ENCODE measurements at places on chromosomes 1 and 21.

DNA sequence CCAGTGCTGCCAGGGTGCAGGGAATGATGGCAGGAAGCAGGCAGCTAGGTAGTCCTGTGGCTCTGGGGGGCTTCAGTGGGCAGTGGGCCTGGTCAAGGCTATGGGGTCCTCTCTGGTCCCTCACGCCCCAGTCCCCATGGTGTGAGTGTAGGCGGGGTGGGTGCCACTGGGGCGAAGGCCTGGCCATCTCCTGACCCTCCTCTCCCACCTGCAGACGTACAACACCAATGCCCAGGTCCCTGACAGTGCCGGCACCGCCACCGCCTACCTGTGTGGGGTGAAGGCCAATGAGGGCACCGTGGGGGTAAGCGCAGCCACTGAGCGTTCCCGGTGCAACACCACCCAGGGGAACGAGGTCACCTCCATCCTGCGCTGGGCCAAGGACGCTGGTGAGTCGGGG lies 53.7 kb downstream of the ALPL start:
- no peak for DNase-seq

DNA sequence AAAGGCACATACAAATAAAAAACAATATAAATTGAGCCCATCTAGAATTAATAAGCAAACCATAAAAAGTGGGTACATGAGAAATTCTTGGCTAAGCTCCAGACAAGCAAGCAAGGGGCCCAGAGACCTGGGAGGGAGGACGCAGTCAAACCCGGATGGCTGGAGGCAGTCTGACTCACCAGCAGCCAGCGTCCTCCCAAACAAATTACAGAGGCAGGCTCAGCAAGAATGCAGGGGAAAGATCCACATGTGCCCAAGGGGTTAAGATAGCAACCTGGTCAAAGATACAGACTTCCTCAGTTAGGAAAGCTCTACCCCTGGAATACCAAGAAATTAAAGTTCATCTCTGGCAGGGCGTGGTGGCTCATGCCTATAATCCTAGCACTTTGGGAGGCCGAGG lies 7.4 kb upstream of the TIAM1 start:
- DNase-seq, result no peak

GRCh38 chr1:151585622-151586021 lies 26.2 kb upstream of the SNX27 start:
- no peak for DNase-seq

DNA sequence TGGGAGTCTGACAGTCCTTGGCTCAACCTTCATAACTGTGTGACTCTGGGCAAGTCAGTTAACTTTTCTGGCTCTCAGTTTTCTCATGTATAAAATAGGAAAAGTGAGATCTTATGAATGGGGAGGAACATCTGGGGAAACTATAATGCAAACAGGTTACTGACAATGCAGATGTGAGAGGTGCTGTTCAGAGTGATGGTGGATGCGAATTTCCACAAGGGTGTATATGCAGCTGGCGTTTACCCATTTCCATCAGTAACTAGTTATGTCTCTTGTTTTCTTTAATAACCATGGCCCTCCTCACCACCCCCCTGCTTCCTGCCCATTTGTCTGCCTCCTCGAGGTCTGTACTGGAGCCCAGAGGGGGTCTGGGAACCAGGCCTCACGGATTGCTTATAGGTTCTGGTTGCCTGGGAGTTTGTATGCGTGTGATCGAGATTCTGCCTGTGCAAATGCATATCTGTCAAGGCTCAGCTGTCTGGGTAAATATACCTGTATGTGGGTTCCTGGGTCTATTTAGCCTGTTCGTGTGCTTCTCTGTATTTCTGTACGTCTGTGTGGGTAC lies 44.4 kb downstream of the AHDC1 start:
- no peak for DNase-seq

- no peak for DNase-seq
Observed at GRCh38 chr1:22776035-22776613, 65.5 kb downstream of the EPHB2 start.

DNA sequence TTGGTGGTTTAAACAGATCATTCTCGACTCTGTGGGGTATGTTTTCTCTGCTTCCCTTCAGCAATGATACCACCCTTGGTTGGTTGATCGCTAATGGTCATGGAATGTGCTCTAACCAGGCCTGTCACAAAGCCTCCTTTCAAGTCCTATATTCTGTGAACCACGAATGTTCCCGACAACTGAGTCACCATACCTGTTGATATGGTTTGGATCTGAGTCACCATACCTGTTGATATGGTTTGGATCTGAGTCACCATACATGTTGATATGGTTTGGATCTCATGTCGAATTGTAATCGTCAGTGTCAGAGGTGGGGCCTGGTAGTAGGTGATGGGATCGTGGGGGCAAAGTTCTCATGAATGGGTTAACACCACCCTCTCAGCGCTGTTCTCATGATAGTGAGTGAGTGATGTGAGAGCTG lies 10.2 kb upstream of the CAMK2N1 start:
- DNase-seq, result no peak

- no peak for DNase-seq
Observed at GRCh38 chr1:185816460-185816859, 82.3 kb downstream of the HMCN1 start.

DNA sequence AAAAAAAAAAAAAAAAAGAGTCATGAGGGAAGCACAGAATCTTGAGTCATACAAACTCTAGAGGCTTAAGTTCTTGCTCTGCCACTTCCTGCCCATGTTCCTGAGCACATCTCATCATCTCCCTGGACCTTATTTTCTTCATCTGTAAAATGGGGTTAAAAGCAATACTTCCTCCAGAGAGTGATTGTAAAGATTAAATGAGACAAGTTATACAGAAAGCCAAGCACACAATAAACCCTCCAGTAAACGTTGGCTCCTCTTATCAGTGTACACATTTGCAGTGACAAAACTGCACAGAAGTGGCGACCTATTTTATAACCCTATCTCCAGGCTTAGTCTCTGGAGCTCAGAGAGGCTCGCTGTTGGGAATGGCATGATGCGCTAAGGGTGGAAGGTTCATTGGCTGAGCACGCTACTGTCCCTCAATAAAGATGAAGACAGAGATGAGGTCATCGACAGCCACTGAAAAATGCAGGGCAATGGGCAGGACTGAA lies 82.1 kb downstream of the RRAGC start:
- no peak for DNase-seq

- DNase-seq, result no peak
Observed at GRCh38 chr1:154324241-154324640, 1.1 kb upstream of the ATP8B2 start.

All from activated effector memory CD4-positive, alpha-beta T cell treated with Interleukin-2 at 50 U/mL for 16 hours (primary cell).